ENCODE measurements at places on chromosomes 3 and 15.

DNA sequence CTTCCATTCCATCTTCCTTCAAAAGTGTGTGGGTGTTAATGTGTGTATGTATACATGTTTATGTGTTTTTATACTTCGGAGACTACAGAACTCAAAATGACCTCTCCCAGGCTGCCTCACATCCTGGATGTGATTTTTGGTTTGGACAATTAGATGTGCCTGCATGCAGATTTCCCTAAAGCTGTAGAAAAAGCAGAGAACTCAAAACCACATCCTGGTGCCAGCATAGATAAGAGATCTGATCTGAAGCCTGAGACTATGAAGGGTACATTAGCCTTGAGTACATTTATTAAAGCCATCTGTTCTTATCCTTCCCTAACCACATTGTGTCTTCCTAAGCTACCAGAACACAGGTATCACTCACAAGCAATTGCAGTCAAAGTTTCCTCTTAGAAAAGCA is 319.4 kb upstream of the RASGRP1 start:
- no peak for DNase-seq

DNA sequence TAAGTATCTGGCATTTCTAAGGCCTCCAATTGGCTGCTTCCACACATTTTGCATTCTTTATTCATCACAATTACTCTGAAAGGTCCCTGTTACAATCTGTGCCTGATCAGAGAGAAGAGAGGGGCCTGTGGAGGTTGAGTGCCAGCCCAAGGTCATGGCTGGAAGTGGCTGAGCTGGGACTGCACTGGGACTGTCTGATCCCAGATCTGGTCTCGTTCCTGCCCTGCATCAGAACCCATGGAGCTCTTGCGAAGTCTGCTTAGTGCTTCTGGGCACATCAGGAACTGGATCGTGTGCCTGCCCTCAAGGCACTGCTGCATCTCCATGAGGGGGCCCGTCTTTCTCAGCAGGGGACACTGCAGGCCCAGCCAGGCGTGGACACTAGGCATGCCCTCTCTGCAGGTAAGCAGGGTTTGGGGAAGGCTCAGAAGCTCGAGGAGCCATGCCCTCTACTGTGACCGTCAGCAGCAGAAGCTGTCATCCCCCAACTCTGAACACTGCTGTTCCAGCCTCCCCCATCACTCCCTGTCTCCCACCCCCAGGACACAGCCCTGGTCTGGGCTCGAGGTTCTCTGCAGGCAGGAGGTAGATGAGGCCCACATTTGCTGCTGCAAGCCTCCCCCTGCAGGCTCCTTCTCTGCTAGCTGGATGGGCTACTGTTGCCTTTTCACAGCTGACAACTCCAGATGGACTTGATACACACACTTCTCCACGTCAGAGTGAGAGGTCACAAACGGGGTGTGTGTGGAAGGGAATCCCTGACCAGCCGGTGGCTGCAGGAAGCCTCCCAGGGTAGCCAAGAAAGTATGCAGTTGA is 96.5 kb upstream of the PRR23E start:
- no peak for DNase-seq

- DNase-seq: no peak
These were observed 4.5 kb downstream of the MYO9A start for GRCh38 chr15:72113347-72114031.

GRCh38 chr3:105518806-105519418 is 152.2 kb downstream of the ALCAM start:
- DNase-seq: no peak

DNA sequence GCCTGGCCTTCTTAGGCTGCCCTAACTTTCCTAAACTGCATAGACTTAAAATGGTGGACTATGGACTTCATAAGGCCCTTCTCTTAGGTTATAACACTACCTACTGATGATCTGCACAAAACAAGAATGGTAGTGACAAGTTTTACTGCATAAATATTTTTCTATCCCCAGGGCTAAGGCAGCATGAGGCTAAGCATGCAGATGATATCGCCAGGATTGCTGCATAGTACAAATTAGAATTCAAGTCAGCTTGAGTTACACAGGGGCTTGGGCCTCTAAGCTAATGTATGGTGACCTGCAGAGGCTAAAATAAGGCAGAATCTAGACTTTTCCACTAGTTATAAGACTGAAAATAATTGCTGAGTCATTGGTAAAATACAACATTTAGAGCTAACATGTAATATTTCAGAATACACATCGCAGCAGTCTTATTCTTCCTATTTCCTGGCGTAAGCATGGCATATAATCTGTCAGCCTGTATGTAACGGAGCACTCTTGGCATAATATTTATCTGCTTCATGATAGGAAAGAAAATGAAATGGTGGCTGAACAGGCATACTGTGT is 15.3 kb upstream of the RBMS3 start:
- DNase-seq: no peak

DNA sequence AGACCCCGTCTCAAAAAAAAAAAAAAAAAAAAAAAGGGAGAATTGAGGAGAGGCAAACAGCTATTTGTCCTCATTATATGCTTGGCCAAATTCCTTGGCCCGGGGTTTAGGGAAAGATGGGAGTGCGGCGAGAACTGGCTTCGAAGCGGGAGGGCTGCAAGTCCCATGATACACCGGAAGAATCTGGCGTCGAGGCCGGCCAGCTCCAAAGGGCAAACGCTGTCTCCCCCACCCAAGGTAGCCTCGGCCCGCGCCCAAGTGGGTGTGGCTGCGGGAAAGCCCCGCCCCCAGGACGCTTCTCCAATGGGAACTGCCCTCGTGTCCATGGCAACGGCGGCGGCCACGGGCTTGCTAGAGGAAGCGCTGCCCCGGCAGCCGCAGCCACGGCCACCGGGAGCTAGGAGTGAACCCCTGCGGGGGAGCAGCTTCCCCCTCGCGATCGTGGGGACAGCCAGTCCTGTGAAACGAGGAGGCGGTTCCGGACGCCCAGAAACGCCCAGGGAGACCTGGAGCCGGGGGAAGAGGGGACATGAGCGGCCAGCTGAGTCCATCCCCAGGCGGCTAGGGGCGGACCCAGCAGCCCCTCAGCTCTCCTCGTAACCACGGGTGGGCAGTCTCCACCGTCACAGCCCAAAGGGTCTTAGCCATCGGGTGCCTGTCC is at the start of gene TTLL13:
Gene TTLL13, plus strand, starts transcription at position 354 of the 661 bp plus-strand sequence. CDS start 1,075 bp downstream, outside the sequence.
- peak; percentile 98 for DNase-seq
